Astrocyte of the cerebellum (primary cell): ENCODE measurements at places on chromosomes 13 and 19.

DNA sequence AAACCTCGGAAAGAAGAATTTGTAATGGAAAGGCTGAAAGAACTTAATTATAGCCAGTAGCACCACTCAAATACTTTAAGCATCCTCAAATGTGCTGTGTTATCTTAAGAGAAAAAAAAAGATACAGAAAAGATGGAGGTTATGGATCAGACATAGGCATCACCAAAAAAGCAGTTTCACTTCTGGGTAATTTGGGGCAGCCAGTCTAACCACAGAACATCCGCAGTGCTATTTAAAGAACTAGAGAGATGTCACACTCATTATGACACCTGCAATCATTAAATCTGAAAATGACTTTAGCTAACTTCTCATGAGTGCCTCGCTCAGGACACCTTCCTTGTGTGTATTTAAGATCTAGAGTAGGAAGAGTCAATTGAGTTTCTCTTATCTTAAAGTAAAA, 211.8 kb downstream of the RBM26 start:
- no peak for DNase-seq

- DNase-seq = no peak
Observed at GRCh38 chr19:41541990-41542584, 33.9 kb upstream of the CEACAM21 start.

DNA sequence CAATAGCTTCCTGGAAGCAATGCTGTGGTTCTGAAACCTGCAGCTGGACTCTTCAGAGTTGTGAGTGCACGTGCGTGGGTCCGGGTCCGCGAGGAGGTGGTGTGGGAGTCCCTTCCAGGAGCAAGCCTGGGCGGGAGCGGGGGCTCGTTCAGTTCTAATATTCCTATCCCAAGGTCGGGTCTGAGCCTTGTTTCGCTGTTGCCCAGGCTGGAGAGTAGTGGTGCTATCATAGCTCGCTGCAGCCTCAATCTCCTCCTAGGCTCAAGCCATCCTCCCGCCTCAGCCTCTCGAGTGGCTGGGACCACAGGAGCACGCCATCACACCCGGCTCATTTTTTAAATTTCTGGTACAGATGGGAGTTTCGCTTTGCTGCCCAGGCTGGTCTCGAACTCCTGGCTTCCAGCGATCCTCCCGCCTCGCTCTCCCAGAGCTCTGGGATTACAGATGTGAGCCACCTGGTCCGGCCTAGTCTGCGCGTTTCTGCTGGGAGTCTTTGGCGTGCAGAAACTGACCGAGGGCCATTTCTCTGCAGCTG, 625 bp downstream of the ZFP82 start:
- no peak for DNase-seq

GRCh38 chr19:19385896-19386869, 19.3 kb upstream of the GATAD2A start:
- DNase-seq = no peak

- DNase-seq = no peak
Observed at GRCh38 chr19:13127811-13128575, 9.9 kb downstream of the NACC1 start.
